Stimulated activated CD8-positive, alpha-beta memory T cell treated with anti-CD3 and anti-CD28 coated beads, Interleukin-15, amount 100 ng/mL, for 4 hours (primary cell): ENCODE measurements at places on chromosomes 16 and 17.

DNA sequence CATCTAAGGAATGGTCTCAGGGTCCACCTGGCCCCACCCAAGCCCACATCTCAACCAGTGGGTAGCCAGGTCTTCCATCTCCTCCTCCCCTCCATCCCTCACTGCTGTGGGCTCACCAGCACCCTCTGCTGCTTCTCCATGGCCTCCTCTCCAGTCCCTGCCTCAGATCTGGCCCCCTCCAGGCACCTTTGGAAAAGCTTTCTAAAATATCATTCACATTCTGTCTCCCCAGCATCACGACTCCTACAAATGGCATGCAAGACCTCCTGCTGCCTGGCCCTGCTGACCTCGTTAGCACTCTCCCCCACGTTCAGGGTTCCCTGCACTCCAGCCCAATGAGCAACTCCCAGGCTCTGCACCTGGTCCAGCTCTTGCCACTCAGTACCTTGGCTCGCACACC is 13.7 kb downstream of the GLP2R start:
- DNase-seq: no peak

- DNase-seq: no peak
Measured at GRCh38 chr16:75385507-75386152, 47.7 kb downstream of the CFDP1 start.

- no peak for DNase-seq
Measured at GRCh38 chr17:80219763-80220053, 425 bp downstream of the SGSH start.

- DNase-seq: no peak
Measured at GRCh38 chr16:674968-675883, at the start of gene RHBDL1. TSS of gene RHBDL1 (plus strand) at chr16:675671. CDS start at chr16:675791, 120 bp downstream.

DNA sequence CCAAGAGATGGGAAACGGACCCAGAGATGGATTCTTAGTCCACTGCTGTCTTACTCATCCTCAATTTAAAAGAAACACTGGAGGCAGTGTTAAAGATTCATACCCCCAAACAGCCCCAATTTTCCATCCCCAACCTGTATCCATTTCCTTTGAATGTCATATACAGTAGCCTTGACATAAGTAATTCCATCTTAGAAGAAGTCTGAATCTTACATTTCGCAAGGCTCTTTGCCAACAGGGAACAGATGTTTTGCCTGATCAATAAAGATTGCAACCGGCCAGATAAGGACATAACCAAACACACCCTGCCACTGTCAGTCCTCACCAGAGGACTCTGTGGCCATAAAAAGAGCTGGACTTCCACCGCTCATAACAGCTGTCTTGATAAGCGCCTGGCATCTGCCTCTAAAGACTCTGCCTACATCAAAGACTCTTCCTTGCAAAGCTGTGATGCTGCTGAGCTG is 59.0 kb upstream of the MED9 start:
- DNase-seq: no peak
